NCI-H2171 (cell line): ENCODE measurements at places on chromosomes 3 and 15.

GRCh38 chr15:95929232-95929846, 401.2 kb upstream of the NR2F2 start:
- DNase-seq, result no peak

DNA sequence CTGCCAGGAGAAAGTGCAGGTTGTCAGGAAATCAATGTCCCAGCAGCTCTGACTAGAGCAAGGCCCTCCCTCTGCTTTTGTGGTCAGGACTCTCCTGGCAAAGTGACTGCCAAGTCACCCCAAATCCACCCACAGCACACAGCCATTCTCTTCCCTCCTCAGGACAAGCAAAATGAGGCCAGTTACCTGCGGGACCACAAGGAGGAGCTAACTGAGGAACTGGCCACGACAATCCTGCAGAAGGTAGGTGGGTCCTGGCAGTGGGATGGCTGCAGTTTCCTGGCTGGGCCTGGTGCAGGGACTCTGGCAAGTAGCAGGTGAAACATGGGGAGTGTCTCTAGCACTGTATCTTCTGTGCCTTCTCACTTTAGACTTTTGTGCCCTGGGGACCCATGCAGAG, 142.5 kb upstream of the EIF1B start:
- DNase-seq, result no peak

GRCh38 chr3:41370307-41370706, 171.0 kb downstream of the CTNNB1 start:
- DNase-seq, result no peak

DNA sequence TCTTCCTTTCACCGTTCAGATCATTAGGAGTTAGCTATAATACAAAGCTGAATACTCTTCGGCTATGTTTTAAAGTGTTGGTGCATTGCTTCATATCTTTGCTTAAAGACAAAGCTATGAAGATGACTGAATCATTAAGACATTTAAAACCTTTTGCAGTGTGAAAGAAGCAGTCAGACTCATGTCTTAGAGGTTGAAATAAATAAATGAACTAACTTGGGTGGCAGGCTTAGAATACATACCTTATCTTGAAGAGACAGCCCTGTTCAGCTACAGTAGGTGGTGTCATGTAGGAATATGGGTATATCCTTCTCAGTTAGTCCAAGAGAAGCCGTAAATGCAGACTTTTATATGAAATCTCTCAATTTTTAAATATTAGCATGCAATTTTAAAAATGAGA, 63.4 kb downstream of the OPA1 start:
- DNase-seq, result no peak

DNA sequence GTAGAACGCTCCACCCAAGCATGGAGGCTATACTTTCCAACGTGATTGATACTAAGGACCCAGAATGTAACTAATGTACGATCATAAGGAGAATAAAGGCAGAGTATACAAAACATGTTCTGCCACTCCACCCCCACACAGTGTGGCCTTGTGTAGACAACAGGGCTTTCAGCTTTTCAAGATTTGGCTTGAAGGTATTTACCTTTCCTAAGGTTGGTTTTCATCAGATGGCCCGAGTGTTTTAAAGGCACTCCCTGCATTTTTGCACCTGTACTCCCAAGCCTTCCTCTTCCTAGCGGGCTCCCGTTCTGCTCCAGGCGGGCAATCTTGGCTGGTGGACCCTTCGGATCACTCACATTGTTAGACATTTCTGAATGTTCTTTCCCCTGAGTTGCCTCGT, 4.6 kb downstream of the SATB1 start:
- no peak for DNase-seq

DNA sequence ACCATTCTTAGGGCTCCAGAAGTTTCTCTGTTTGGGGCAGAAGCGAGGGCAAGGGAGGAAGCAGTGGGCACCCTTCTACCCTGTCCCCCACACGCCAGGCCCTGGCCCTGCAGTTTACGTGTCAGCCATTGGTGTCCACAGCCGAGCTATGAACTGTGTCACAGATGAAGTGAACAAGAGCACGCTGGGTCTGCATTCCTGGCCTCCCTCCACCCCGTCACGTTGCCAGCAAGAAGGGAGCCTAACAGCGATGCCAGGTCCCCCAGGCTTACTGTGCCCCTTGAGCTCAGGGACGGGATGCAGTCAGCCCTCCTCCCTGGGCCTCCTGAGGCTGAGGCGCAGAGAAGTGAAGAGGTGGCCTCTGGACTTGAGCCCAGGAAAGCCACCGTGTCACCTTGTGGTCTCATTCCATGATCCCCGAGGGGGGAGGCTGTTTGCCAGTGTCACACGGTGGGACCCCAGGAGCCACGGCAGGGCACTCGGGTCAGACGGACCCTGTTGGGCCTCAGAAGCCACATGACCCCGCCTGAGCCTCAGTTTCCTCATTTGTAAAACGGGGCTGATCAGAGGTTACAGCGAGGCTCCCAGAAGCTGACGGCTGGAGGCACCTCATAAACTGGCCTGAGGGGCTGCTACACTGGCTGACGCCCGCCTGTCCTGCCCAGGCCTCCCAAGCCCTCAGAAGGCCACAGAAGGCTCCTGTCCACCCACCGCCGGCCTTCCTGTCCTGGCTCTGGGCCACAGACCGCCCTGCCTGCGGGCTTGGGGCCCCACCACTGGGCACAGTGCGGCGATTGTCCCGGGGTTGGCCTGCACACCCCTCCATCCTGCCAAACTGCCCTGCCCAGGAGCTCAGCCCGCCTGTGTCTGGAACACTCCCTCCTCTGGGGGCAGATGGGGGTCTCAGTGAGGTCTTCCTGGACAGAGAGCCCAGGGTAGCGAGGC, 18.6 kb downstream of the IQSEC1 start:
- no peak for DNase-seq

DNA sequence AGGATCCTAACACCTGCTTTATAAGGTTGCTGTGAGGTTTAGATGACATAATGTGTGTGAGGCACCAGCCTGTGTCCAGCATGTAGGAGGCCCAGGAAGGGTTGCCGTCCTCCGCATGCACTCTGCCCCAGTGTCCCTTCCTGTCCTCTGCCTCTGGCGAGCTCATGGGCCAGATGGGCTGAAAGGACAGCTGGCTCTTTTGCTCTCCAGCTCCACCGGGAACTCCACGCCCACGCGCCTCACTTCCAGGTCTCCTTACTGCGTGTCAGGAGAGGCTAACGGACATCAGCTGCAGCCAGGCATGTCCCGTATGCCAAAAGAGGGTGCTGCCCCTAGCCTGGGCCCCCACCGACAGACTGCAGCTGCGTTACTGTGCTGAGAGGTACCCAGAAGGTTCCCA, 12.2 kb downstream of the MUC20 start:
- DNase-seq, result no peak

DNA sequence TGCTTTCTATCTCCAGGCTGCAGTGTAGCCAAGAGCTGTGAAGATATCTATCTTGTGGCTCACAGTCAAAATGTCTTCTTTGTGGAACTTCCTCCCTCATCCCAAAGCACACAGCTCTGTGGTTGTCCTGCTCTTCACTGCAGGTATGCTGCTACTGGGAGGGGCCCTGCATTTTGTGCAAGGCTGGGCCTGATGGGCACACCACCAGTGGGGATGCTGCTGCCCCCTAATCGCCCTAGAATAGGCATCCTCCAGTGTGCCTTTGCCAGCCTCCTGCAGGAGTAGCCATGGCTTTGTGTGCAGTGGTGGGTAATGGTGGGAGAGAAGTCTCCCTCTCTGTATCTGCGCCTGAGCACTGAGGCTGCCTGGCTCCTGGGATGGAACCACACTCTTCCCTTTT, 297.3 kb downstream of the DOCK3 start:
- no peak for DNase-seq

DNA sequence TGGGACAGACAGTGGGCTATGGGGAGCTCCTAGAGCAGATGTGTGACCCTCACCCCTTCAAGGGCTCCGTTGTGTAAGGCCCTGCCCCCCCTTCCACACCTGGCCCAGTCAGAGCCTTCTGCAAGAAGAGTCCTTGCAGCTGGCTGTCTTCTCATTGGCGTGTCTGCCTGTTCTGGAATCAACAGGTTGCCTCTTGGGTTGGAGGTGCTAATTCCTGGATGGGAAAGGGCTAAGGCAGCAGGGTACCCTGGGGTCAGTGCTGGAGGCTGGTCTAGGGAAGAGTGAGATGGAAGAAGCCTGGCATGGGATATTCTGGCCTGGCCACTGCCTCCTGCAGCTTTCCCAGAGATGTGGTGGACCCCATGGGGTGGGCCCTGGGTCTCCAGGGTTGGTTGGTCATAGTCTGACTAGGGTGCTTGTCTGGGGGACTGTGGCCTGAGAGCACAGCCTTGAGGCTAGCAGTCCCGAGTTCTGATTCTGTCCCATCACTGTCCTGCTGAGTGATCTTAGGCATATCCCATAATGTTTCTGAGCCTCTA, 5.1 kb downstream of the TEX264 start:
- no peak for DNase-seq

GRCh38 chr3:182716114-182716688, 77.1 kb upstream of the ATP11B start:
- no peak for DNase-seq

DNA sequence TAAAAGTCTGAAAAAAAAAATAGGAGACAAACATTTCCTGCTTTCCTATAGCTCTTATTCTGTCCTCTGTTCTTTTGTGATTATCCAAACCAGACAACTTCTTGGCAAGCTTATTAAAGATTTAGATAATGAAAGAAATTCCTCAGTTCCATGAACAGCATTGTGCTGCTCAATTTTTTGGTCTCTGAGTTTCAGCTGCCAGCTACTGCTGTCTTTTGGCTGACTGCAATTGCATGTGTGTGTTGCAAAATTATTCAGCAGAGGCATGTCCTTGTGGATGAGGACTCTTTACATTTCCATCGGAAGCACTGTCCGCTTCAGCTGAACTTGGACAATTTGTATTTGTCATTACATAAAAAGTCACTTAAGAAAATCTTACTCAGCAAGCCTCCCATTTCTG, 397.3 kb upstream of the RASGRP1 start:
- DNase-seq, result no peak

GRCh38 chr3:115019900-115020299, 127.2 kb downstream of the ZBTB20 start:
- DNase-seq, result no peak

DNA sequence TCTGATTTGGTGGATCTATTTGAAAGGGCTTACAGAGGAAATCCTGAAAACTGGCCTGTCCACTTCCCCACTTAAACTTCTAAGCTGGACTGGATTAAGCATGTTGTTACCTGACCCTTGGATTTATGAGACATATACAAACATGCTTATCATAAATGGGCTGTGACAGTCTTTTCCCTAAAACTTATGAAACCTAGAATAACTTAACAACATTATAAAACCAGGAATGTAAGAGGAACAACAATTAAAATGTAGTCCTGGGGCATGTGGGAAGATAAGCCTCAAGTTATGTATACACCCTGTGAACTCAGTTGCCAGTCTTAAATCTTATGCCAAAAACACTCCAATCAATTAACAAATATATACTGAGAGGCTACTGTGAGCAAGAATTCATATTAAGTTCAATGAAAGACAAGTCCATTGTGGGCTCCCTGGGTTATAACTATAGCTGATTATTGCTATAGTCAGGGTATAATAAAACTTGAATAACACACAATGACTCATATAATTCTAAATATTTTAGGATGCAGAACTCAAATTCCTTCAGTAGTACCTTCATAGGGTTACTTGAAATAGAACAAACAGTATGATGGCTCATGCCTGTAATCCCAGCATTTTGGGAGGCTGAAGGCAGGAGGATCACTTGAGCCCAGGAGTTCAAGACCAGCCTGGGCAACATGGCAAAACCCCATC, 87.2 kb upstream of the PPIB start:
- no peak for DNase-seq

GRCh38 chr15:62862717-62863116, 179.8 kb upstream of the TPM1 start:
- DNase-seq, result no peak

DNA sequence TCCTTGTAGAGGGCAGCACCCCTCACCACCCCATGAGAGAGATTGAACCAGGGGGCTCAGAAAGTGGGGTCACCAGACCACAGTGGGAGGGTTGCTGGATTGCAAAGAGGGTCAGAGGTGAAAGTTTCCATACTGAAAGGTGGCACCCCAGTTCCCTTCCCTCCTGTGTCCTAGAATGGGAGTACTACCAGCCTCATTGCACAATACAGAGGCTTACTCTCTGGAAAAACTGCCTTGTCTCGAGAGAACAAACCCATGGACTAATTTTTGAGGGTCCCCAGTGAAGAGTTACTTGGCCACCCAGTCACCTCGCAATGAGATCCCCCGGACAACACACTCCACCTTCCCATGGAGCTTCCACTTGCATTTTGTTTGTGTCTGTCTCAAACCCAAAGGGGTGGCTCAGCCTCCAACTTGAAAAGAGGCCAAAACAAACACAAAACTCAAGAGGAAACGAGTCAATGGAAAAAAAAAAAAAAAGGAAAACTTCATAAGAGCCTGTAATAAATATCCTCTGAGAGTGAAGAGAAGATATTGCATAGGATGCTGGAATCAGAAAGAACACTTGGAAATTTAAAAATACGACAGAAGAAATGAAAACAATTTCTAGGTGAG, 18.6 kb downstream of the MESP2 start:
- no peak for DNase-seq

GRCh38 chr3:158272081-158272480, 162.2 kb downstream of the RSRC1 start:
- DNase-seq, result no peak

- no peak for DNase-seq
Observed at GRCh38 chr3:6605227-6605626, 255.7 kb upstream of the GRM7 start.

GRCh38 chr15:37106490-37107001, 6.2 kb upstream of the MEIS2 start:
- DNase-seq, result no peak

- no peak for DNase-seq
Observed at GRCh38 chr3:16478516-16478915, 35.0 kb downstream of the RFTN1 start.

- DNase-seq, result no peak
Observed at GRCh38 chr3:74055061-74055460, 430.3 kb upstream of the PDZRN3 start.

DNA sequence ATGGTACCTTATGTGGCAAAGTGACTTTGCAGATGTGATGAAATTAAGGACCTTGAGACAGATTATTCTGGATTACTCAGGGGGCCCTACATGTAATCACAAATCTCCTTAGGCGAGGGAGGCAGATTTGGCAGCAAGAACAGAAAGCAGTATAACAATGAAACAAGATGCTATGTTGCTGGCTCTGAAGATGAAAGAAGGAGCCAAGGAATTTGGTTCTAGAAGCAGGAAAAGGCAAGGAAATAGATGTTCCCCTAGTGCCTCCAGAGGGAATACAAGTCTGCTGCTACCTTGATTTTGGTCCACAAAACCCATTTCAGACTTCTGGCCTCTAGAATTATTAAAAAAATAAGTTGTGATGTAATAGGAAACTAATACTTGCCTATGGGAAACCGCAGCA, 64.5 kb downstream of the PIK3R4 start:
- no peak for DNase-seq

DNA sequence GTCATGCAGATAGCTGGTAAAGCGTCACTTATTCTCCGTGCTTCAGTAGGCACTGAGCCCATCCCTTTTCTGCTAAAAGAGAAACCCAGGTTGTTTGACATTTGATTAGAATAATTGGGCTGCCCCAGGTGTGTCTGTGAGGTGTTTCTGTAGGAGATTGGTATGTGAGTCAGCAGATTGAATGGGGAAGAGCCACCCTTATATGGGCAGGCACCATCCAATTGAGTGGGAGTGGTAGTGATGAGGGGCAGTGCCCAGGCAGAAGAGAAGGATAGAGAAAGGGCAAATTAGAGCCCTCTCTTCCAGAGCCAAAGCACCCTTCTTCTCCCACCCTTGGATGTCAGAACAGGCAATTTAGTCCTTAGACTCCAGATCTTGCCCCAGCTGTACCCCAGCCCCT, 384.3 kb upstream of the GBE1 start:
- no peak for DNase-seq
